ENCODE measurements at places on chromosomes 11 and 22.

DNA sequence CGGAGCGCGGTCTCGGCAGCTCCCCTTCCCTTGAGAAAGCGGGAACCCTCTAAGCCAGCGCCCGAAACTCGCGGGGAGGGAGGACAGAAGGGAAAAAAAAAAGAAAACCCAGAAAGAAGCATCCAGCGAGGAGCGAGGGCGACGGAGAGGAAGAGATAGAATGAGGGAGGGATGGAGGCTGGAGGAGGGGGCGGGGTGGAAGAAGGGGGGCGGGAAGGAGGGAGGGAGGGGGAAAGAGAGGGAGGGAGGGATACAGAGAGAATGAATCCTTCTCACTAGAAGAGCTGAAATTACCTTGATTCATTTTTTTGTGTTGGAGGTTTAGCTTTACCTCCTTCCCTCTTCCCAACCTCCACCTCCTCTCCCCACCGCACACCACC is 19.3 kb upstream of the BDNF start:
- no peak for DNase-seq

DNA sequence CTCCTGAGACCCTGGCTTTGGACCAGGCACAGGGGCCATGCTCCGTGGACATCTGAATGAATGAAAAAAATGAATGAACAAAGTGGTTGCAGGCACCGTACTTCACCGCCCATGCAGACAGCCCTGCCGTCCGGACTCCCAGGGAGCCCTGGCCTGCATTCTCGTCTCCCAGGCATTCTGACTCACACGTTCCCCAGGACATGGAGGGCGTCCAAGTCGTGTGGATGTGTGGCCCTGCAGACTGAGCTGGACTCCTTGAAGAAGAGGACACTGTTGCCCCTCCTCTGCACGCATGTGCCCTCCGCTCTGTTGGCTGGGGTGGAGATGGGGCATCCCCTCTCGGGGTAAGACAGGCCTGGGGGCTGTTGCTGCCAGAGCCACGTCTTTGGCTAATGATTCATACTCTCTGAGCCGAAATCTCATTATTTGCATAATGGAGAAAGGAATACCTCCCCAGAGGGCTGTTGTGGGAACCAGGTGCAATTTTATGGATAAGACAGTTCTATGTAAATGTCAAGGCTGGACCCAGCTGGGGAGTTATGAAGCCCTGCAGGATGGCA is 49.7 kb downstream of the RTL6 start:
- DNase-seq = peak; percentile 41

DNA sequence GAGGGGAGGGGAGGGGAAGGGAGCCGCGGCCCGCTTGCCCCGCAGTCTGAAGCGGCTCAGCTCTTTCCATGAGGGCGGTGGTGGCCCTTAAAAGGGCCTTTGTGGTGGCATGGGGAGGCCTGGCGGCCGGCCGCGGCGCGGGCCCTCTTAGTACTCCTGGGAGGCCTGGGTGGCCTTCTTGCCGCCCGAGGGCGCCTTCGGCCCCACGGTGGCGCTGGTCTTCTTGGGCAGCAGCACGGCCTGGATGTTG is 6.9 kb downstream of the DPAGT1 start:
- DNase-seq = peak; percentile 89

GRCh38 chr22:45919504-45920286 is 57.3 kb downstream of the WNT7B start:
- DNase-seq = no peak

DNA sequence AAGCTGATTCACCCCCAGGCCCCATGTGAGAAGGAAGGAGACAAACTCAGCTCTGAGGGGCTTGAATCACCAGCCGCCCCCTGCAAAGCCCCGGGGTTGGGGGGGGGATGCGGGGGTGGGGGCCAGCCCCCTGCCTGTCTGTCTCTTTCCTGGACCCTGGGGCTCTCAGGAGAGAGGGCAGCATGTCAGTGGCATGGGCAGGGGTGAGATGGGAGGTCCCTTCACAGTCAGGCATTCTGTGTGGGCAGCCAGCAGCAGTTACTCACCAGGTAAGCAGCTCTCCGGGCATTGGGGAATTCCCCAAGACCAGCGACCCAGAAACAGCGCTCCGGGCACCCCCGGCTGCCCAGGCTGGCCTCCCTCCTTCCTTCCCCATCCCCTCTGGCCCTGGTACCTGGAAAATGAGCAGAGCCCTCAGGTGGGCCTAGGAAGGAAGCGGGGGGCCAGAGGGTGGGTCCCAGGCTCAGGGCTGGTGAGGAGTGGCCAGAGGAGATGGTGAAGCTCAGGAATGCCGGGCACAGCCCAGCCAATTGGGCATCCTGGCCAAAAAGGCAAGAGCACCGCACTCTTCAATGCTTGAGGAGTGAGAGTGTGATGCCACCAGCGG is 4.2 kb upstream of the LIF start:
- no peak for DNase-seq

DNA sequence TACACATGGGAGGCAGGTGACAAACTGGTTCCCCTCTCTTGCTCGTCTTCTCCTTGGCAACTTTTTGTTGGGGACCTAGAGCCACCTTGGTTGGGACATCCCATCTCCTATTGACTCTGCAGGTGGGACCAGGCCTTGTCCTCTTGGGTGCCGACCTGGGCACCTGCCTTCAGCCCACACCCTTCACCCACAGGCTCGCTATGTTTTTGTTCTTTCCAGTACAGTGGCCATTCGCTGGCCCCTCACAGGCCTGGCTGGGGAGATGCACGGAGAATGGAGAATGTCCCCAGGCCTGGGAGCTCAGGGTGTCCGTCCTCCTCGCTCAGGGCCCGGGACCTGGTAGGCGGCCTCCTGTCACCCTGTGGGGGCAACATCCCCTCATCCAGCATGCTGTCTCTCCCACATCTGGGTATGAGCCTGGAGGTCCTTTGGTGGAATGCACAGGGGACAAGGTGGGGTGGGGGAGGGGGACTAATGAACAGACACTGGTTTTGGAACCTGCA is 14.9 kb upstream of the OMP start:
- DNase-seq = peak; percentile 25
